Naive B cell (primary cell): ENCODE measurements at places on chromosomes 1 and 21.
A peak's percentile ranks its signal among the peaks of the same experiment; 100 is the strongest.

DNA sequence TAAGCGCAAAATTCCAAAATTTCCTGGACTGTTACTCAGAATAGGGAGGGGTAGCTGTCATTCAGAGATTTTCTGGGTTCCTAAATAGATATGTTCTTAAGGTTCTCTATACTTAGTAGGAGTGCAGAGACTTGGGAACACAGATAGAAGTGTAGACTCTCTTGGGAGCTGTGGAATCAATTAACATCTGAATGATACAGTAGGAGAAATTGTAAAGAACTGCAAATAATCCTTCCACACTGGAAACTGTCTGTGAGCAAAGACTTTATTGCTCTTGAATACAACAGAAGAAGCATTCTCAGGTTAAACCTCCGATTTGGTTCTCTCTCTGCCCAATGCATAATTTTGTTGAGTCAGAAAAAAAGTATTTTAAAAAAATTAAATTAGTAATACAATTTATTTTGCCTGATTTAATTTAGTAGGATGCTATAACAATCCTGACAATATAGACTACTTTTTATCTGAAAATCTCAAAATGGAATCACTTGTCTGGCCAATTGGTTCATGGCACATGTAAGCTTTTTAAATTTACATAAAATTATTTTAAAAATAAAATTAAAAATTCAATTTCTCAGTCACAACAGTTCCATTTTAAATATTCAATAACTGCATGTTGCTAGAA lies 1754.3 kb downstream of the PLA2G4A start:
- H3K27me3 ChIP-seq: no peaks in the 10 kb centered on the region
- no peak overlapping the region for H3K4me3 ChIP-seq
- no peaks in the 10 kb centered on the region for H3K36me3 ChIP-seq
- H3K4me1 ChIP-seq: no peaks in the 10 kb centered on the region
- no peak for DNase-seq

- no peaks in the 10 kb centered on the region for H3K4me1 ChIP-seq
- H3K27me3 ChIP-seq: no peaks in the 10 kb centered on the region
- no peaks in the 10 kb centered on the region for H3K36me3 ChIP-seq
- H3K4me3 ChIP-seq: no peak overlapping the region
- no peak for DNase-seq
Observed at GRCh38 chr1:112923959-112924349, 32.0 kb downstream of the SLC16A1 start.

- peak; percentile 8 for DNase-seq
- no peak overlapping the region for H3K4me3 ChIP-seq
- no peaks in the 10 kb centered on the region for H3K27me3 ChIP-seq
- no peaks in the 10 kb centered on the region for H3K4me1 ChIP-seq
- H3K27ac ChIP-seq: no peak overlapping the region
Observed at GRCh38 chr1:62175568-62176179, 19.0 kb upstream of the L1TD1 start.

DNA sequence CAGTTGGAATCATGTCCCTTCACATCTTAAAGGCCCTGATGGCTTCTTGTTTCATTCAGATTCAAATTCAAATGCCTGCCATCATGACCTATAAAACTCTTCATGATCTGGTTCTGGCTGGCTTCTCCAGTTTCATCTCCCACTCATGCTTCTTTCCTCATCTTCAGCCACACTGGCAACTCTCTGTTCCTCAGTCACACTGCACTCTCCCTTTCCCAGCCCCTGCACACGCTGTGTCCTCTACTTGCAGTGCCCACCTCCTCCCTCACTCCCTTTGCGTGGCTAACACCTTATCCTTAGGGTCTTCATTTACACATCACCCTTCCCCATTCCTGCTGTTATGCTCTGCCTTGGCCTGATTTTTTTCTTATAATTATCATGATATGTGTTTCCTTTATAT lies 120.6 kb upstream of the LMO4 start:
- no peak overlapping the region for H3K27ac ChIP-seq
- H3K36me3 ChIP-seq: no peaks in the 10 kb centered on the region
- H3K27me3 ChIP-seq: peaks cover 48% of the 10 kb centered on the region
- H3K4me1 ChIP-seq: no peaks in the 10 kb centered on the region

DNA sequence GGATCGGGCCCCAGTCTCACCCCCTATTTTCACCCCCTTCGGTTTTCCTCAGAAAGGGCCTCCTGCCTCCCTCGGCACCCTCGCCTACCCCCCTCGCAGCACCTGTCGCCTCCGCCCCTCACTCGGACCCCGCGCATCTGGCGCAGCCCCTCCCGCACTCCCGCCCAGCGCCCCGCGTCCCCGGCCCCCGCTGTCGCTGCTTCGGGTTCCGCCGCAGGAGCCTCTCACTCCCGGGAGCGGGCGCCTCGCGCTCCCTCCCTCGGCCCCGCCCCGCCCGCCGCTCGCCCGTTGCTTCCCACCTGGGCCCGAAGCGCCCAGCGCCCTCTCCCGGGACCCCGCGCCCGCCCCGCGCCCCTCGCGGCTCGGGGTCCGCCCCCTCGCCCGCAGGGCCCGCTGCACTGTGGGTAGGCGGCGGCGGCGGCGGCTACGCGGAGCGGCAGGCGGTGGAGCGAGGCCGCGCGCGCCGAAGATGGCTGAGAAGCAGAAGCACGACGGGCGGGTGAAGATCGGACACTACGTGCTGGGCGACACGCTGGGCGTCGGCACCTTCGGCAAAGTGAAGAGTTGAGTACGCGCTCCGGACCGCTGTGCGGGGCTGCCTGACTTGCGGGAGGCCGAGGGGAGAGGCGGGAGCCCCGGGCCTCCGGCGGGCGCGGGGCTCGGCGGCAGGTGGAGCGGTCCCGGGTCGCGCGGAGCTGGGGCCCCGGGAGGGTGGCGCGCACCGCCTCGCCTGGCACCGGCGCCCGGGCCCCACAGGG lies at the start of gene PRKAA2:
PRKAA2 (plus strand) TSS at position 396 of the 758 bp plus-strand sequence; CDS start at position 470, 74 bp downstream.
- no peaks in the 10 kb centered on the region for H3K36me3 ChIP-seq
- H3K27me3 ChIP-seq: peaks cover 61% of the 10 kb centered on the region
- peaks cover 12% of the 10 kb centered on the region for H3K4me1 ChIP-seq

GRCh38 chr21:17406202-17406601 lies 106.6 kb upstream of the CXADR start:
- H3K4me1 ChIP-seq: no peaks in the 10 kb centered on the region
- H3K36me3 ChIP-seq: no peaks in the 10 kb centered on the region
- no peaks in the 10 kb centered on the region for H3K27me3 ChIP-seq
- H3K27ac ChIP-seq: no peak overlapping the region
- H3K4me3 ChIP-seq: no peak overlapping the region
- DNase-seq: no peak

DNA sequence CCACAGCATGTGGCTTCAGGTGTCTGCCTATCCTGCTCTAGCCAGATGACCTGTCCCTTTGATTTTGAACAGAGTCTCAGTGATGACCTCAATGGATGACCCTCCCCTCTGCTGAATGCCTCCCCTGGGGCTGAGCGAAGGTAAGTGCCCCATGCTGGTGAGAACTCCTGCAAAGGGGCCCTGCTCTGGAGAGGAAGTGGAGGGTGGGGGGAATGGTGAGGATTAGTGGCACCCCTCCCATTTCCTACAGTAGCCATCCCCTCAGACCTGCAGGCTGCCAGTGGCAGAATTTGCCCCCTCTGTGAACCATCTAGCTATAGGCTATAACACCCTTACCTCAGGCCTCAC lies 3.7 kb upstream of the PMVK start:
- no peak overlapping the region for H3K4me3 ChIP-seq
- H3K27me3 ChIP-seq: no peaks in the 10 kb centered on the region
- no peak for DNase-seq

DNA sequence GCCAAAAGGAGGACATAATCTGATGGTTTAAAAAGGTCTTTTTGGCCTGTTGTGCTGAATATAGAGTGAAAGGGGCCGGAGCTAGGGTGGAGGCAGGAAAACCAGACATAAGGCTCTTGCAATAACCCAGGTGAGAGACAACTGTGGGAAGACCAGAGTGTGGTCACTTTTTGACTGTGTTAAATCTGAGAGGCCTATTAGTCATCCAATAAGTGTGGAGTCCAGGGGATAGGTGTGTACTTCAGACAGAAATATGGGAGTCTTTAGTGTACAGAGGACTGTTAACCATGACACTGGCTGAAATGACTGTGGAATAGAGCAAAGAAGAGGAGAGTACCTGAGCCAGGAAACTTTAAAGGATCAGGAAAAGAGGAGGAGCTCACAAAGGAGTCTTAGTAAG lies 89.3 kb downstream of the VAV3 start:
- peak overlapping the region; percentile 70 for H3K27ac ChIP-seq
- peaks cover 7% of the 10 kb centered on the region for H3K36me3 ChIP-seq
- DNase-seq: no peak
- peaks cover 64% of the 10 kb centered on the region for H3K4me1 ChIP-seq
- H3K4me3 ChIP-seq: peak overlapping the region; percentile 80

DNA sequence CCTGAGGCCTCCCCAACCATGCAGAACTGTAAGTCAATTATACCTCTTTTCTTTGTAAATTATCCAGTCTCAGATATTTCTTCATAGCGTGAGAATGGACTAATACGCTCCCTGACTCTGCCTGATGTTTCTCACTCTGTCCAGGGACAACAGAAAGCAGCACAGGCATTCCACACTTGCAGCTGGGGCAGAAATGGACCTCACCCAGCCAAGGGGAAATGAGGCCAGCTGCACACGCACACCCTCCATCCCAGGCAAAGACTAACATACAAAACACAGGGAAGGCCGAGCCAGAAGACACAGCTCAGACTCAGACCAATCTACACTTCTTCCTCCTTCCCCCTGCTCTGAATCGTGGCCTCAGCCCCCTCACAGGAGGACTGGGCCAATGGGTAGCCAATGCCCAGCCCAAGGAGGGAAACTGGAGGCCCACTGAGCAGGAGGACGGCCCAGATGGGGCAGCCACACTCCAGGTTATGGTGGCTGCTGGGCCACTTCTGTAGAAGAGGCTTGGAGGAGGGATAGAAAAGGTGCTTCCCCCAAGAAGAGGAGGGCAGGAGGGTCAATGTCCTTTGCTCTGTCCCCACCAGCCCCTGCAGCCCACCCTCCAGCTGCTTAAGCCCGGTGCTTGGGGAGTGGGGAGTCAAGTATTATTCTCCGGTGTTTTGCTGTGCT lies 228.4 kb downstream of the NPHP4 start:
- H3K27me3 ChIP-seq: peaks cover 9% of the 10 kb centered on the region
- no peak overlapping the region for H3K4me3 ChIP-seq
- no peaks in the 10 kb centered on the region for H3K4me1 ChIP-seq
